Activated CD4-positive, alpha-beta T cell treated with anti-CD3 and anti-CD28 coated beads, Interleukin-2, amount 10 ng/mL, durations not matched to agents 24 days and 14 days (primary cell): ENCODE measurements at places on chromosomes 13 and 19. TPM values are rescaled to one million over a fixed set of nuclear protein-coding genes. Genes with fewer than 3 reads are reported as not detected.
A peak's percentile ranks its signal among the peaks of the same experiment; 100 is the strongest.

The MCOLN1 gene
- 13.3 and 13.7 TPM in 2 replicates for total RNA-seq

GRCh38 chr19:48246101-48246500 is 9.6 kb downstream of the CARD8 start:
- DNase-seq = no peak

- peak; percentile 89 for DNase-seq
These were observed at the start of gene ELF1 for GRCh38 chr13:41019011-41019487. Gene ELF1 (minus strand): TSS chr13:41019316. CDS start chr13:40982054, 37,262 bp downstream.

The CACNA1A gene
- 0.28 and 0.38 TPM in 2 replicates for total RNA-seq

GRCh38 chr13:73369095-73369494 is 310.3 kb downstream of the KLF5 start:
- DNase-seq = no peak

GRCh38 chr13:46492946-46493345 is 60.0 kb upstream of the LRCH1 start:
- DNase-seq = peak; percentile 71

The CLC gene
- total RNA-seq = 1.7 and 2.1 TPM in 2 replicates

The CEACAM19 gene
- total RNA-seq = 0.86 and 1.2 TPM in 2 replicates

DNA sequence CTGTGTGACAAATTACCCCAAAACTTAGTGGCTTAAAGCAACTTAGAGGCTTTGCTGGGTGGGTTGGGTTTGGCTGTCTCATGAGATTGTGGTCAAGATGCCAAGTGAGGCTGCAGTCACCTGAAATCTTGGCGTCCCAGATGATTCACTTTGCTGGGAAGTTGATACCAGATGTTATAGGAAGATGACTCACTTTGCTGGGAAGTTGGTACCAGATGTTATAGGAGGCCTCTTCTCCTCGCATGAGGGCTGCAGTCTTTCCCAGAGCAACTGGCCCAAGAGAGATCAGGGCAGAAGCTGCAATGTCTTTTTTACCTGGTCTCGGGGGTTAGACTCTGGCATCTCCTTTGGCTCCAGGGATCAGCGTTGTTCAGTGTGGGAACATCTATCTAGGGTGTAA is 16.8 kb downstream of the TEX29 start:
- no peak for DNase-seq

DNA sequence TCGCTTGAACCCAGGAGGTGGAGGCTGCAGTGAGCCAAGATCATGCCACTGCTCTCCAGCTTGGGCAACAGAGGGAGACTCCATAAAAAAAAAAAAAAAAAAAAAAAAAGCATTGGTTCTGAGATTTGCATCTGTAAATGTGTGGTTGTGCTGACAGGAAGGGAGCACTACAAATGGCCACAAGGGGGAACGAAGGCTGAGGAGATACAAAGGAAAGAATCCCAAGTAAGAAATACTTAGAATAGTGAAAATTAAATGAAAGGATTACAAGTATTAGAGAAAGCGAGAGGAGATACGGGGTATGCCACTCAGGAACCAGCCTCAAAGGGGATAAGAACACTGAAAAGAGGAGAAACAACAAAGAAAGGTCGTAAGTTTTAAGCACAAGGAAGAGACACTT is 284.9 kb downstream of the KLF12 start:
- DNase-seq = no peak

The GJB2 gene
- total RNA-seq = 3.3 and 3.6 TPM in 2 replicates

- no peak for DNase-seq
These were observed 39.3 kb upstream of the KCTD4 start for GRCh38 chr13:45240143-45240542.

- peak; percentile 63 for DNase-seq
These were observed 170.0 kb downstream of the NUFIP1 start for GRCh38 chr13:44819245-44819644.

The CEBPA gene
- 1.2 and 1.4 TPM in 2 replicates for total RNA-seq

The METTL21C gene
- total RNA-seq = not detected in 2 replicates

- no peak for DNase-seq
These were observed 23.7 kb upstream of the TFDP1 start for GRCh38 chr13:113560645-113561416.

The FFAR2 gene
- total RNA-seq = not detected in 2 replicates

DNA sequence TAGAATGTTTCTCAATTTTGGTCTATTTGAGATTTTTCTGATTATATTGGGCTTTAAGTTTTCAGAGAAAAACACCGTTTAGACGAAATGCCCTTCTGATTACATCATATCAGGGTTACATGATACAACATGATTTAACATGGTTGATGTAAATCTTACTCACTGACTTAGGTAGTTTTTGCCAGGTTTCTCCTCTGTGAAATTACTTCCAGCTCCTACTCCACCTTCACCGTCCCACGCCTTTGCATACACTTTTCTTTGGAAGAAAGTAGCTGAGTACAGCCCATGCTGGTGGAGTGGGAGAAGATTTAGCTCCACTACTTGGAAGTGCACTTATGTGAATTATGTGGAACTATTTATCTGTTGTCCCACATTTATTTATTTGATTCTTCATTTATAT is 433.2 kb upstream of the KLHL1 start:
- DNase-seq = no peak

The GIPC3 gene
- total RNA-seq = 0.36 and 0.37 TPM in 2 replicates

The GNA15 gene
- total RNA-seq = 134 and 135 TPM in 2 replicates

DNA sequence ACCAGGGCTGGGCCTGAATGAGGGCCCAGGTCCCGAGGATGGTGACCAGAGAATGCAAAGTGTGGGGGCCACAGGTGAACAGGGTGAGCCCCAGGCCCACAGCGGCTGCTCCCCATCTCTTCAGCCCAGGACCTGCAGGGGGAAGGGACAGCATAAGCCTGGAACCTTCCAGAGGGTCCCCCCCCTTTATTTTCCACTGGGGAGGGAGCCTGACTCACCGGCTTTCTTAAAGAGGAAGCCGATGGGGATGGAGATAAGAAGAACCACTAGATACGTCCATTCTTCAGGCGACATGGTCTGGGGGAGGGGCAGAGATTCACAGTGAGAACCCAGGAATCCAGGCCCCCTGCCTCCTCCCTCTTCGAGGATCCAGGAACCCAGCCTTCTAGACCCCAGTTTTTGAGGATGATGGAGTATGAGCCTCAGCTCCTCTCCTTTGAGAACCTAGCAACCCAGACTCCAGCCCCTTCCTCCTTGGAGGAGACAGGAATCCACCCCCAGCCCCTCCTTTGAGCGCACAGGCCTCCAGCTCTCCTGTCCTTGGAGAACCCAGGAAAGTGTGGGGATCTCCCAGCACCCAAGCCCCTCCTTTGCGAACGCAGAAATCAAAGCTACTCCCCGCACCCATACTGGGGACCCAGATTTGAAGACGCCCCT is 1.0 kb downstream of the MBOAT7 start:
- peak; percentile 88 for DNase-seq

DNA sequence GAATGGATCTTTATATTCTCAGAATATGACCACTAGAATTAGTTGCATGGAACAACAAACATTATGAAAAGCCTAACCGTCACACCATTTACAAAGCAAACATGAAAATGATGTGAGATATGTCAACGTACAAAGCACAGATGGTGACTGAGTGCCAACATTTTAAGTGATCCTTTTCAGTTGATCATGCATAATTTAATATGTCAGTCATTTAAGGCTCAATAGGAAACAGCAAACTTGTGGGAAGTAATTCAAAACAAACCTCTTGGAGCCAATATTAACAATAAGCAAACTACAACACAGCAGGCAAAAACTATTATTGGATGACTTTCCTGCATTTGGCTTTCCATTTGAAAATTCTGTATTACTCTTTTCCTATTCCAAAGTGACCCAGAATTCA is 277.6 kb downstream of the SLITRK6 start:
- DNase-seq = no peak

The ANGPTL4 gene
- total RNA-seq = 4.0 and 4.1 TPM in 2 replicates

The ODAD3 gene
- total RNA-seq = 0.12 and 0.24 TPM in 2 replicates

- DNase-seq = peak; percentile 93
These were observed 428 bp downstream of the RASAL3 start for GRCh38 chr19:15463861-15464371.

The ITGBL1 gene
- total RNA-seq = not detected in 2 replicates

The PBX4 gene
- 19.2 and 20.5 TPM in 2 replicates for total RNA-seq

The ZSWIM4 gene
- 7.3 and 7.5 TPM in 2 replicates for total RNA-seq

GRCh38 chr13:99305158-99305557 is 2.0 kb downstream of the GPR183 start:
- peak; percentile 65 for DNase-seq

The MEIOSIN gene
- total RNA-seq = not detected in 2 replicates

GRCh38 chr19:11347546-11348039 is 1.3 kb downstream of the CCDC159 start:
- DNase-seq = no peak

The FLT3LG gene
- 51.8 and 57.6 TPM in 2 replicates for total RNA-seq

The ZNF701 gene
- 19.3 and 21.0 TPM in 2 replicates for total RNA-seq

GRCh38 chr13:113001241-113002140 is 32.5 kb downstream of the MCF2L start:
- no peak for DNase-seq

The RNF113B gene
- not detected in 2 replicates for total RNA-seq

DNA sequence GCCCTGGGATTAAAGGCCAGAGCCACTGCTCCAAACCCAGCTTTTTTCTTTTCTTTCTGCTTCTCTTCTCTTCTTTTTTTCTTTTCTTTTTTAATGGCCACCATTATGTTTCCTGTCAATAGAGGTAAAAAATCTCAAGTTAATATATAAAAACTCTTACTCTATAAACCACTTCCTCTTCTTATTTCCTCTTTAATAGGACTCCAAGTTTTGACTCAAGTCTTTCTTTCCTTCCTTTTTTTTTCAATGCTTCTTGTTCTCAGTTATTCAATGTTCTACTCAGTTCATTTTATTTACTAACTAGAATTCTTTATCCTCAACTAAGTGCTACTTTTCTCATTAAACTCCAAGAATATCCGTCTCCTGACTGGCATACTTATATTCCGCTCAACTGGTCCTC is 27.1 kb upstream of the MYCBP2 start:
- no peak for DNase-seq

- DNase-seq = peak; percentile 85
These were observed 589 bp downstream of the ZBTB45 start for GRCh38 chr19:58519087-58519354.

DNA sequence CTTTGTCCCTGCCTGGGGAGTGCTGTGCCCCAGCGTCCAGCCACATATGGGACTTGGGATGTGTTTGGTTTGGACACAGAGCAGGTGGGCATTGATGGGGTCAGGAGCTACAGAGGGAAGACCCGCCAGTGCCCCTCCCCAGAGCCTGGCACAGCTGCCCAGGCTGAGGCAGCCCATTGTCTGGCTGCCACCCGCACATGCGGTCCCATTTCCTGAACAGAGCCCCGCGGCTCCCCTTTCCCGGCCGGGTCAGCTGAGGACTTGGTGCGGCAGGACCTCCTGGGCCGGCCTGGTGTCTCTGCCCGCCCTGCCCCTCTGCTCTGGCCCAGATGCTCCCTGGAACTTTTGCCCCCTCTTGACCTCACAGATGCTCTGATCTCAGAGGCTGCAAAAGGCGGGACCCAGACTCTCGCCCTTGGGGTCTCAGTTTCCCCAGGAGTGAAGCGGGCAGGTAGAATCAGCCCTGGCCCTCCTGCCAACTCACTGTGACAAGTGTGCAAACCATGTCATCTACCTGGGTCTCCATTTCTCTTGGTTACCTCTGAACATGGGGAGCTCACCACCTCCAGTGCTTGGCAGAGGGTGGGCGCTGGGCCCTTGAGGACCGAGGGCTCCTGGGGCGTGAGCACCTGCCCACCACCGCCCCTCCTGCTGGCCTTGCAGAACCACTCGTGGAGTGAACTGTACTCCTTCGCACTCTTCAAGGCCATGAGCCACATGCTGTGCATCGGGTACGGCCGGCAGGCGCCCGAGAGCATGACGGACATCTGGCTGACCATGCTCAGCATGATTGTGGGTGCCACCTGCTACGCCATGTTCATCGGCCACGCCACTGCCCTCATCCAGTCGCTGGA is 17.8 kb downstream of the HCN2 start:
- DNase-seq = no peak

The PTGER1 gene
- total RNA-seq = 0.78 and 1.1 TPM in 2 replicates

The SIN3B gene
- 40.2 and 43.9 TPM in 2 replicates for total RNA-seq

The STARD13 gene
- 7.7 and 8.2 TPM in 2 replicates for total RNA-seq

GRCh38 chr19:3658004-3658869 is 31.6 kb upstream of the CACTIN start:
- no peak for DNase-seq

The CRLF1 gene
- total RNA-seq = not detected in 2 replicates

The PCDH9 gene
- total RNA-seq = 0.09 and 0.24 TPM in 2 replicates
